ENCODE measurements at places on chromosomes 1 and 21. TPM values are rescaled to one million over a fixed set of nuclear protein-coding genes. Genes with fewer than 3 reads are reported as not detected.

The MAP3K21 gene
- 14.0 TPM for total RNA-seq

The KIAA0040 gene
- total RNA-seq = 29.6 TPM

The CLCC1 gene
- 31.3 TPM for total RNA-seq

The S100A16 gene
- total RNA-seq = 64.1 TPM

The C1orf167 gene
- 7.2 TPM for total RNA-seq

- no peak for DNase-seq
These were observed 128.2 kb downstream of the APP start for GRCh38 chr21:26042181-26042876.

GRCh38 chr21:35682904-35683549 lies 377.3 kb downstream of the SETD4 start:
- DNase-seq = no peak

DNA sequence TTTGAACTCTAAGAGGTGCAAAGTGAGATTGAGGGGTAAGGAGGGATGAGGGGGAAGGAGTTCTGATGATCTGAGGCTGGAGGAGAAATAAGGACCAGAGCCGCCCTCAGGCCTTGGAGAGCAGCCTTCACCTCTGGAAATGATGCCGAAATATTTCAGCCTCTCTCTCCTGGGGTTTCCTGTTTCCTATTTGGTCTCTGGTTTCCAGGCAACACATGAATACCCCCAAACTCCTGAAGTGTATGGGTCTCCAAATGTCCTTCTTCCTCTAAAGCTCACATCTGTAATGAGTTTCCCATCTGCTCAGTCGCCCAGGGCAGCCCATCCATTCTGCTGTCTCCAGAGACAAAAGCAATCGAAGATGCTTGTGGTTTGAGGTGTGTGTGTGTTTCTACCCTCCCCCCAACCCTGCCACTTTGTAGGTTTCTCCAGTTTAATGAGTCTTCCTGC lies 52.0 kb upstream of the FAM20B start:
- no peak for DNase-seq

- DNase-seq = no peak
These were observed 92.3 kb downstream of the PDE9A start for GRCh38 chr21:42745511-42746239.

DNA sequence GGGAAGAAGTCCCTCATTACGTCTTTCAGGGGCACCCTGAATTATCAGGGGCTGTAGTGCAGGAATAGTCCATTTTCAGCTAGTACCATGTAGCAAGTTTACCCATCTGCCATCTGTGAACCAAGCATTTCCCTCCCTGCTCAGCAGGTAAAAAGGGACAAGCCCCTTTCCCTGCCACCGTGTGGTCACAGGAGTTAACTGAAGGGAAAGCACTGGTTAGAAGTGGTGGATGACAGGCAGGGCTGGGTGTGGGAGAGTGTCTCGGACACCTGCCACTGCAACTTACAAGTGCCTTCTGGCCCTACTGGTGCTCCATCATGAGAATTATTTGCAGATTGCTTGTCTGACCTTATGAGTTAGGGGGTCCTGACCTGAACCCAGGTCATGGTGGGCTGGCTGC lies 32.0 kb upstream of the IGSF5 start:
- no peak for DNase-seq

DNA sequence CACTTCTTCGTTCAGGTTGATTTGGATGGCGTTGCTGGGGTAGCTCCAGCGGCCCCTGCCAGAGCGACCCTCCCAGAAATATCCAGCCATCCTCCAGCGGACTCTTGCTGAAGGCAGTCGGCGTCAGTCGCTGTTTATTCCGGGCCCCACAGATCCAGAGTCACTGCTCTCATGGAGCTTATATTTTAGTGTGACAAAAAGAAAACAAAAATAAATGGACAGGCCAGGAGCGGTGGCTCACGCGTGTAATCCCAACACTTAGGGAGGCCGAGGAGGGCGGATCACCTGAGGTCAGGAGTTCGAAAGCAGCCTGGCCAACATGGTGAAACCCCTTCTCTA lies 791 bp upstream of the CFAP298 start:
- no peak for DNase-seq

DNA sequence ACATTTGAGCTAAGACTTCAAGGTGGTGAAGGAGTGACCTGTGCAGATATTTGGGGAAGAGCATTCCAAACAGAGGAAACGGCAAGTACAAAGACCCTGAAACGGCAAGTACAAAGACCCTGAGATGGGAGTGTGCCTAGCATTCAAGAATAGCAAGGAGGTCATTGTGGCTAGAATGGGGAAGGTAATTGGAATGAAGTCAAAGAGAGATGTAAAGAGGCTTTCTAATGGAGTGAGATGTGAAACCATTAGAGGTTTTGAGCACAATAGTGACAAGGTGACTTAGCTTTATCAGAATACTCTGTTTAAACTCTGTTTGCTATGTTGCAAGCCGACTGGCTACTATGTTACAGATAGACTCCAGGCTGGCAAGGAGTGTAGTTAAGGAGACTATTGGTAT lies 4.4 kb downstream of the CDC7 start:
- DNase-seq = no peak

- DNase-seq = peak; percentile 52
These were observed 1.8 kb downstream of the ZNF362 start for GRCh38 chr1:33257772-33258712.

Measured in upper lobe of left lung (tissue), 6 donors.